Fibroblast of skin of abdomen (primary cell): ENCODE measurements at places on chromosomes 11 and 22.

DNA sequence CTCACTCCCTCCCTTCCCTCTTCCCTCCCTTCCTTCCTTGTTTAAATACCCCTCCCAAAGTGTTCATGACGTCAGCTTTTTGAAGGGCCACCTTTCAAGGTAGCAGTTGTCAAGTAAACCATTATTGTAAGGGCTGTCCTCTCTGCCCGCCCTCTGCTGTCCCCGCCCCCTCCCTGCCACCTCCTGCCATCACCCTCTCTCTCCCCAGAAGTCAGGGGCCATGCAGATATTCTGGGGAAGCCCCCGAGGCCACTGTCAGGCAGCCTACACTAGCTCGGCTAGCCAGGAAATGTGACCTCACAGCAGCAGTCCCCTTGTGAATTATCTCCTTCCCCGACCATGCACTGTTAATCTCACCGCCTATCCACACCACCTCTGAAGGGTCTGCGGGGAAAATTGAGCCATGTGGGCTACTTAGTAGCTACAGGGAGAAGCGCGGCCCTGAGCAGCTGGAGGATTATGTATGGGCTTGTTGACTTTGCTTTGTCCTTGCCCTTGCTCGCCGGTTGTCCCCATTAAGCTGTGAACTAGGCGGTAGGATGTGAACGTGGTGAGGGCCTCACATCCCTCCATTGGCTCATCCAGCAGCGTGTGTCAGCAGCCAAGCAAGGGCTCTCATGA lies 42.1 kb upstream of the ATXN10 start:
- no peak for DNase-seq

- DNase-seq: no peak
Measured at GRCh38 chr11:94753630-94754029, 14.5 kb upstream of the AMOTL1 start.

- no peak for DNase-seq
Measured at GRCh38 chr11:134668076-134668475, 256.0 kb upstream of the B3GAT1 start.

GRCh38 chr11:119372260-119373058 lies 9.0 kb downstream of the USP2 start:
- DNase-seq: no peak

- DNase-seq: peak; percentile 71
Measured at GRCh38 chr11:95595973-95596489, 193.6 kb downstream of the FAM76B start.

GRCh38 chr11:26018336-26018735 lies 313.6 kb upstream of the ANO3 start:
- no peak for DNase-seq

- DNase-seq: no peak
Measured at GRCh38 chr11:21866781-21867180, 326.1 kb upstream of the ANO5 start.
